CD4-positive, alpha-beta T cell treated with Interleukin-15 for 4 hours (primary cell): ENCODE measurements at places on chromosomes 13 and 19.

DNA sequence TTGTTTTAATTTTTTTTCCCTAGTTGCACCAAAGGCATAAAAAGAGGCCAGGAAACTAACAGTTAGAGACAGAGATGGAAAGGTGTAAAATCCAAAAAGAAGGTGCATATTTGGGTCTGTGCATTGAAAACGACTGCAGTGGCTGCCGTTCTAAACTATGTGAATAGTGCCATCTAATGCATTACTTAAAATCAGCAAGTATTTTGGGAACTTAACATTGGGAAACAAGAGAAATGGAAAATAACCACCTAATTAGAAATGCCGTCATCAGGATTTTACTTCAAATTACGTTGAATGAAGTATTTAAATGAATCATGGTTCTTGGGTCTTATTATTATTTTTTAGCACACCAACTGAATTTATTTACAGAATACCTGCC, 189.5 kb upstream of the MIR17HG start:
- DNase-seq: no peak

DNA sequence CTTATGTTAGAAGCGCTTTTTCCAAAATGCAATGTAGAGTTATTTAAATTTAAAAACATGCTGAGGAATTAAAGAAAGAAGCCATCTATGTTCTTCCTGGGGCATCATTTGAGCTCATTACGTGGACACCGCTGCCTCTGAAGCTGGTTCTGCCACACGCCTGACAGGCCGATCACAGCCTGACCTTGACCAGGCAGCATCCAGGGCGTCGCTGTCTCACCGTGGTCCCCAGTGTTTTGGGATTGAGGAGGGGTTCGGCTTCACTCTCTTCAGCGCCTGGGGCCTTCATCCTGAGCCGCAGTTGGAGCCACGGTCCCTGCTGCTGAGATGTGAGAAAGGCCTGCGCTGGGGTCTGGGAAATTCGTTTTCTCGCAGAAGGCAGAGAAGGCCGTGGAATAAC, 64.0 kb downstream of the ATP11A start:
- no peak for DNase-seq

DNA sequence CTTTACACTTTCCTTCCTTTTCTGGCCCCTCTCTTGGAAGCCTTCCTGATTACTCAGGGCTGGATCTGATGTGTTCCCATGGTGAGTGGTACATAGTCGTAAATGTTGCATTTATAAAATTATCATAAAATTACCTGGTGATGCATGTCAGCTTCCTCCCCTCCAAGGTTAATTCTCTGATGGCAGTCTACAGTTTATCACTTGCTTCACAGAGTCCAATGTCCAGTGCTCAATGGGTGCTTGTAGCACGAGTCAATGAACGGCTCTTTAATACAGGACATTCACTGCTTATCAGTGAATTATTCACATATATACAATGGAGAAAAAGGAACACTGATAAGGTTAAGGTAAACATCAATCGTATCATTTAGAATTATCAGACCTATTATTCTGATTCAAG, 27.0 kb upstream of the OXGR1 start:
- DNase-seq: no peak

DNA sequence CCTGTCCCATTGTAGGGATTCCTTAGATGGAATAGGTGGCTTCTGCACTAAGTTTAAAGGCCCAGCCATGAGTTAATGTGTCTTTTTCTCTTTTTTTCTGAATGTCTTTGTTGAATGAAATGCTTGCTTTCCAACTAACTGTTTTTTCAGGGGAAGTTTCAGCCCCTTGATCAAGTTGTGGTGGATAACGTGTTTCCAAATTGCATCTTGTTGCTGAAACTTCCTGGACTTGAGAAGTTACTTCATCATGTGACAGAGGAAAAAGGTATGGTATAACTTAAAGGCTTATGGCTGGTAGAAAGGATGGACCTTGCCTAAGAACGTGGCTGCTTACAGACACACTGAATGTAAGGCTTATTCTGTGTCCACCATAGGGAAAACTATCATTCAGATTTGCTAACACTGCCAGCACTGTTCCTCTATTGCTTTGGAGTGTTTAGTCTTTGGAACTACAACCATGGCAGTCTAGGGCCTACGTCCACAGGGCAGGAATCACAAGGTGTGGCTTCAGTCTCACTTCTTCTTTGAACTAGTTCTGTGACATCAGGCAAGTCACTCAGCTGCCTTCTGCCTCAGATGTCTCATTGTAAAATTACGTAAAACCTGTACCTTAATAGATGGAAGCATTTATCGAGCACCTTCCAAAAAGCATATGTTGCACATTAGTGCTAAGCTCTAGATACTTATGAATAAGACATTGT, 25.3 kb downstream of the RNASEH2B start:
- DNase-seq: no peak

DNA sequence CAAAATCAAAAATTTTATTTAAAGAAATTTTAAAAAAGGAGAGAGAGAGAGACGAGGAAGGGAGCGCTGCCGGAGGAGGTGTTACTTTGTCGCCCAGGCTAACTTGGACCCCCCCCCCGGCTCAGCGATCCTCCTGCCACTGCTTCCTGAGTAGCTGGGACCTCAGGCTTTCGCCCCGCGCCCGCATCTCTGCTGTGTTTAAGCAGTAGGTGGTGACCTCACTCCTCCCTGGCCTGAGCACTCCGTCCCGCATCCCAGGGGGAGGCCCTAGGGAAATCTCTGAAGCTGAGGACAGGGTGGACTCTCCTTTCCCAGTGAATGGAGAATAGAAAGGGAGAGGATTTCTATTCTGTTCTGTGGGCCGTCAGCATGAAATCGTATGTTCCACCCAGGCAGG, 485 bp upstream of the ZNF845 start:
- peak; percentile 10 for DNase-seq

- DNase-seq: no peak
Observed at GRCh38 chr19:16293118-16294091, 31.2 kb upstream of the KLF2 start.

GRCh38 chr13:99600318-99600717, 99.0 kb downstream of the TM9SF2 start:
- DNase-seq: no peak

DNA sequence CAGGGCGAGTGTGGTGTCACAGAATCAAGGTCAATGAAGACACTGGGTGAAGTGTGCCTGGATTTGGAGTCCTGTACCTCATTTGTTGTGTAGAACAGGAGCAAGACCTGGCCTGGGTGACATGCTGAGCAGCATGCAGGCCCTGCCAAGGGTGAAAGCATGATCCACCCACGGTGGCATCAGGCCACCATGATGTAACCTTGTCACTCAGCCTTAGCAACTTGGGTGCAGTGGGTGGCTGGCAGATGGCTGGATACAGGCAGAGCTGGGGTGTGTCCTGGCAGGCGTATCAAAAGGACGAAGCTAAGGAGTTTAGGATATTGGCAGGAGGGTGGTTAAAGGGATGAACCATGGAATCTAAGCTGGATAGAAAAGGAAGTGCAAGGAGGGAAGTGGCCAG, 10.3 kb downstream of the THSD1 start:
- no peak for DNase-seq

GRCh38 chr13:71967990-71968389, 101.0 kb upstream of the DACH1 start:
- DNase-seq: no peak

- DNase-seq: no peak
Observed at GRCh38 chr19:11418549-11419506, at the start of gene RGL3. Gene RGL3 (minus strand): TSS chr19:11419314. CDS start chr19:11419278, 36 bp downstream.

DNA sequence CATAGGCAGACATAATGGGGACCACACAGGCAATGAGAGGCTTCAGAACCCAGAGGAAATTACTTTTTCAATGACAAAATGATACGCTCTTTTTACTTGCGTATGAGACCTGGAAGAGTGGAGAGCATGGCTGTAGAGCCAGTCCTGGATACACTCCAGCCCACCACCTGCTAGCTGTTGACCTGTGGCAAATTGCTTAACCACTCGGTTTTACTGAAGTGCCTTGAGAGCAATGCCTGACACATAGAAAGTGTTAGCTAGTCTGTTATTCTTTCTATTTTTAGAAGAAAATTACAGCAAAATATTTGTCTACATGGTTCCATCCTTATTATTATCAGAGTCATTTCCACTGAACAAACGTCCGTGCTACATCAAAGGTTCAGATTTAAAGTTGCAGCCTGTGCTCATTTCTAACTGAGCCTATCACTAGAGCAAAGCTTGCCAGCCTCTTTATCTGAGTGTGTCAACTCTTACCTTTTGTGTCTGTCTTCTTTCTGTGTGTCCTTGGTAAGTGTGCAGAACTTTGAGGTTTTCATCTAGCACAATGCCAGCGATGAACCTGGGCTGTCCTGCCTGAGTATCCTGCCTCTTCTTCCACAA, 9.6 kb upstream of the GPR183 start:
- no peak for DNase-seq

DNA sequence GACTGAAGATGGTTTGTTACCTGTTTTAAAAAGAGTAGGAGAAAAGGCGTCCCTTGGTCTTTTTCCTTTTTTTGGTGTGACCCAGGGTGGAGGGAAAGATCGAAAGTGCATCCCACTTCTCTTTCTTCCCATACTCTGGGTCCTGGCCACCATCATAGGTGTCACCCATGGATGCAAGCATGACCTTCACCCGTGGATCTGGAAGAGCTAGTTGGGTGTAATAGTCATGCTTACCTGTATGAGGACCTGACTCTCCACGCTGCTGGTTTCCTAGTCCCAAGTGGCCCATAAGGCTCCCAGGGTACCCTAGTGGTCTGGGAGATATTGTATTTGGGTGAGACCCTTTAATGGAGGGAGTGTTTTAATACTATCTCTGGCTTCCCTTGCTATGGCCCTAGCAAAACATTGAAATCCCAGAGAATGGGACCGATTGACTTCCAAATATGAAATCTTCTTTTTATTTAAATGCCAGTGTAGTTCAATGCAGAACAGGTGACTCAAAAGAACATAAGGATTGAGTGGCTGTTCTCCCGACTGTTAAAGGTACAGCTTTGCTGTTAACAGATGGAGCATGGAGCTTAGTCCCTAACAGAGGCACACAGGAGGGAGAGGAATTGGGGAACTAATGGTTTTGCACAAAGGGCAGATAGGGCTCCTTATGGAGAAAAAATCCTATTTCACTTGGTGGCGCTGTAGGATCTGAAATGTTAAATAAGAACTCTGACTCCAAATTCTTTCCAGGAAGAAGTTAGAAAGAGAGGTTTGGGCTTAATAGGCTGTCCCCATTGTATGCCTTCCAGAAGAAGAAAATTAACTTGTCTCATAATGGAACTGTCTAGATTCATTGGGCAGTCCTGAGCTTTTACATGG, 7.0 kb upstream of the ZNF550 start:
- no peak for DNase-seq

DNA sequence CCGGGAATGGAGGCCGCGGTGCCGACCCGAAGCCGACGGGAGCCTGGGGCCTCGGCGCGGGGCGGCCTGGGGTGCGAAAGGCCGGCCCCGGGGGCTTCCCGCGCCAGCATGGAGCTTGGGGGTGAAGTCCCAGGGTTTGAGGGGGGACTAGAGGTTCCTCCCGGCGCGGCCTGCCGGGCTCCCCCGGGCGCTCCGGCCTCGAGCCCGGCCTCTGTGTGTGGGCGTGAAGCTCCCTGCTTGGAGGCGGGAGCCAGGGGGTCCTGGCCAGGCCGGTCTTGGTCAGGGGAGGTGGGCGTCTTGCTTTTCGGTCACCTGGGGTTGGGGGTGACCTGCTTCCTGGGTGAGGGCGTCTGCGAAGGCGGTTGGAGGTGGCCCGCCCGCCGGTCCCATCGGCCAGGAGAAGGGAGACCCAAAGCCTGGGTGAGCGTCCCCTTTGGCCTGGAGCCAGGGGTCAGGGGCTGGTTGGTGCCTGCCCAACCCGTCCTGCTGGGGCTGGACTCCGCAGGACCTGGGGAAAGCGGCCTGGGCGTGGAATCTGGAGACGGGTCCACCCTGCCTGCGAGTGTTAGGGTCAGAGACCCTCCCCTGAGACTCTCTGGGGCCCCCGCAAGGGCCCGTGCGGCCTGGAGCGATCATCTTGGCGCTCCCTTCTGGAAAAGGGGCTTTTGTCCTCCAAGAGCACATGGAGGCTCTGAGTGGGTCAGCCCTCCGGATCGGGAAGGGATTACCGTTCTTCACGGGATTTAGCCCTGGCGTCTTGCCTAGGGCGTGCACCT, 535 bp downstream of the BSG start:
- DNase-seq: no peak

DNA sequence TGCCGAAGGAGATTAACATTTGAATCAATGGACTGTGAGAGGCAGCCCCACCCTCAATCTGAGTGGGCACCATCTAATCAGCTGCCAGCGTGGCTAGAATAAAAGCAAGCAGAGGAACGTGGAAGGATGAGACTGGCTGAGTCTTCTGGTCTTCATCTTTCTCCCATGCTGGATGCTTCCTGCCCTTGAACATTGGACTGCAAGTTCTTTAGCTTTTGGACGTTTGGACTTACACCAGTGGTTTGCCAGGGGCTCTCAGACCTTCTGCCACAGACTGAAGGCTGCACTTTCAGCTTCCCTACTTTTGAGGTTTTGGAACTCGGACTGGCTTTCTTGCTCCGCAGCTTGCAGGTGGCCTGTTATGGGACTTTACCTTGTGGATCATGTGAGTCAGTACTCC, 14.7 kb downstream of the NHLRC3 start:
- DNase-seq: no peak

- DNase-seq: no peak
Observed at GRCh38 chr19:13095934-13096927, 6.4 kb downstream of the LYL1 start.

DNA sequence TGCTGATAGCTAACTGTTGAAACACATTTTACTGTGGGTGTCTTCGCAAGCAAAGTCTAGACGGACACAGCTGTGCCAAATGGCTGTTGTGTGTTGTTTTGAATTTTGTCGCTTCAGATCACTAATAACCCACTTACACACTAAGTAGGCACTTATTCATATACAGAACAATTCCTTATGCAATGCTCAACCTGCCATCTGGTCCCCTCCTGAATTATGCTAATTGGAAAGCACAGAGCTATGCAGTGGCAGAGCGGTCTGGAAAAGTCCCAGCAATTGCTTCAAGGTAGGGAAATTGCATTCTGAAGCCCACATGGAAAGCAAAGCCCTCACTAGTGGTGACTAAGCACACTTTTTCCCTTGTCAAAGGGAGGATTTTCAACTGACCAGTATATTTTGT, 69.9 kb downstream of the C13orf42 start:
- DNase-seq: no peak

- no peak for DNase-seq
Observed at GRCh38 chr19:40091205-40092129, 724 bp upstream of the ZNF780A start.

- DNase-seq: no peak
Observed at GRCh38 chr13:20035130-20035529, 76.6 kb downstream of the ZMYM2 start.

DNA sequence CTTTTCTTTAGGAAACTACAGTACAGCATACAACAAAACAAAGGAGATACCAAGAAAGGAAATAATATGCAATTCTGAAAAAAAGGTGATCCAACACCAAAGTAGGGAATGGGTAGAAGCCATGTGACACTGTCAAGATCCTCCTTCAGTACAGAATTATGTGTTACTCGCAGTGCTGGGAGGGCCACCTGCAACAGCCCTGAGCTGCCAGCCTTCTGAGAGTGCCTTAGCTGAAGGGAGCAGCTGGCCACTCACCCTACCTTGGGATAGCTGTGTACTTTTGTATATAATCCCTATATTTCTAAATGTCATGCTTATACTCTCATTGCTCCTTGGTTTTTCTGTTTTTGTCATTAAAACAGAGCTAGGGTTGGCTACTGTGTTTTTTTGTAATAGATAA, 1518.2 kb upstream of the PCDH20 start:
- no peak for DNase-seq
